Activated CD4-positive, alpha-beta T cell treated with anti-CD3 and anti-CD28 coated beads, Interleukin-2, amount 50 U/mL, for 16 hours (primary cell): ENCODE measurements at places on chromosomes 2 and 18.

DNA sequence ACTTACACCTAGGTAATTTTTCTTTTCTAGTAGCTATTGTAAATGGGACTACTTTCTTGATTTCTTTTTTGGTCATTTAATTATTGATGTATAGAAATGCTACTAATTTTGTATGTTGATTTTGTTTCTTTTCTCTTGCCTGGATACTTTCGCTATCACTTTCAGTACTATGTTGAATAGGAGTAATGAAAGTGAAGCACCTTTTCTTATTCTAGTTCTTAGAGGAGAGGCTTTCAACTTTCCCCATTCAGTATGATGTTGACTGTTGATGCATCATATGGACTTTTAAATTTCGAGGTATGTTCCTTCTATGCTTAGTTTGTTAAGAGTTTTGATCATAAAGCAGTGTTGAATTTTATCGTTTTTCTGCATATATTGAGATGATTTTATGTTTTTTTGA is 142.5 kb downstream of the CDH19 start:
- no peak for DNase-seq

DNA sequence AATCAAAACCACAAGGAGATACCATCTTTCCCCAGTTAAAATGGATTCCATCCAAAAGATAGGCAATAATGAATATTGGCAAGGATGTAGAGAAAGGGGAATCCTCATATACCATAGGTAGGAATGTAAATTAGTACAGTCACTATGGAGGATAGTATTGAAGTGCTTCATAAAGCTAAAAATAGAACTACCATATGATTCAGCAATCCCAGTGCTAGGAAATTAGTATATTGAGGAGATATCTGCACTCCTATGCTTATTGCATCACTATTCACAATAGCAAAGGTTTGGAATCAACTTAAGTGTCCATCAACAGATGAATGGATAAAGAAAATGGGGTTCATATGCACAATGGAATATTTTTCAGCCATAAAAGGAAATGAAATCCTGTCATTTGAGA is 251.2 kb downstream of the ZNF804A start:
- no peak for DNase-seq

DNA sequence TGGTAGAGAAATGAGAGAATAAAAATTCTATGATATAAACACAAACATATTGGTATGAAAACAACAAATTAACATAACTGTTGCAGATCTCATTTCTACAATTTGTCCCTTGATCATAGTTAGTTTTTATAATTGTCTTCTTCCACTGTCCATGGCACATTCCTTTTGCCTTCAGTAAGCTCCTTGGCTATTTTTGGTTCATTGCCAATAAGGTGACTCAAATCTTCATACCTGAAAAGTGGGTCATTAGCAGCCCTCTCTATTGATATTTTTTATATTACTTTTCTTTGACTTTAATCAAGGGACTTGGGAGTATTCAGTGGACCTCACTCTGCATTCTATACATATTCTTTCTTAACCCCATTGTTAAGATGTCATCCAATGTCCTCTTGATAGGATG is 552.9 kb downstream of the TDRD15 start:
- no peak for DNase-seq

DNA sequence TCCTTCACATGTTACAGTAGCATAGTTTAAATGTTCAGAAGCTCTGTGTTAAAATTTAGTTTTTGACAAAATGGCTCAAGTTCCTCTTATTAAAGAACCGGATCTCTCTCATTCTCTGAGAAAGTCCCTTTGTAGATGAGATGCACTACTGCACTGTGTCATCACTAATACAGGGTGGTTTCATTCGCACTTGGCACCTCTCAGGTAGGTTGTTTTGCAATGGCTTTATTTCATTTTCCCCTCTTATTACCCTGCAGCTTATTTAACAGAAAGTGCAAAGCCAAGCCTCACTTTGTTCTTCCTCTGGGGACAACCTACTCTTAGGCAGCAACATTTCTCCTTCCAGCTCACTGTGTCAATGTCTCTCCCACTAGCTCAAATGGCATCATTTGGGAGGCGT is 185.1 kb downstream of the DLGAP1 start:
- DNase-seq, result no peak

DNA sequence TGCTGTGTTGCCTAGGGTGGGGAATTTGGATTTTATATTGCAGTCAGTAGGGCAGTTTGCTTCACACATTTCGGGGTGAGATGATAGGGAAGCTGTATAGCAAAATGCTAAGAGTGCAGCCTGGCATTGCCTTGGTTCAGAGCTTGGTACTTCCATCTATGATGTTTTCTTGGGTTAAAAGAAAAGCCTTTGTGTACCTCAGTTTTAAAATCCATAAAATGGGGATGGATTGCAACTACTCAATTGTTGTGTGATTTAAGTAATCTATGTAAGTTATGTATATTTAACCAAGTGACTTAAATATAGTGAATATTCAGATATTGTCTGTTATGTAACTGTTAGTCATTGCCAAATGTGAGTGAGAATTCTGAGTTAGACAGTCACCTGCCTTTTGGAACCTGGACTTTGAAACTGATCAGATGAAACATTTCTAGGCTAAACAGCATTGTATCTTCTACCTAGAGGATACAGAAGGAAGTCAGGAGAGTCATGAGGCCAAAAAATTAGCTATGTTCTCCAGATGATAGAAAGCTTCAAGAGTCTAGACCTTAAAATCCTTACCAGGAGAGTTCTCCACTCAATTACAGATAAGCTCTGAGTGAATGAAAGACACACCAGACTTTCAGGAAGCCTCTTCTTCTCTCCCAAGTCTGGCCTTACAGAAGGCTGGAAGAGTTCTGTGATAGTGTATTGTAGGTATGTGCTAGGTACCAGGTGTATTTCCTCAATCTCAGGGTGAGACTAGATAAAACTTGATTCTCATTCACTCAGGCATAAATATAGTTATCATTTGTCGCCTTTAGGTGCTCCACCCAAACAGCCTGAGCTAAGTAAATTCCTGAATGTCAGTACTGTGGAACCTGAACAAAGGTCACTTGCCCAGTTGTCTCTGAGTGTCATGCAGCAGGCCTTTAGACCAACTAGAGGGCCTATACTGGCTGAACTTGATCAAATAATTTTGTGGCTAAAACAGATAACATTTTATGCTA is 7.5 kb downstream of the RIOK3 start:
- no peak for DNase-seq

- DNase-seq, result no peak
Observed at GRCh38 chr18:34848695-34849094, 138.6 kb downstream of the DTNA start.

DNA sequence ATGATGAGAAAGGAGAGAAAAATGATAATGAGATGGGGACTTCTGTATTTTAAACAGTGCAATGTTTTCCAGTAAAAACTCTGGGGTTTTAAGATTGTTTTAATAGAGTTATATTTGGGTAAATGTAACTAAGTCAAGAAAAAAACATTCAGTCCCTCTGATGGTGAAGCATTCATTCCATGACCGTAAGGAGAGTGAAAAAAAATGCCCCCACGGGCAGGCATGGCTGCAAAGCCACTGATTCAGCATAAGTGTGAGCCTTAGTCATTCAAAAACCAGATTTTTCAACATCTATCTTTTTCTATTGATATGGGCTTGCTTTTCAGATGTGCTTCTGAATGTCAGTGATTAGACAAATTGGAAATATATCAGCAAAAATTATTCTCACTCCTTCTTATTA is 957.8 kb downstream of the SLC4A3 start:
- DNase-seq, result no peak

DNA sequence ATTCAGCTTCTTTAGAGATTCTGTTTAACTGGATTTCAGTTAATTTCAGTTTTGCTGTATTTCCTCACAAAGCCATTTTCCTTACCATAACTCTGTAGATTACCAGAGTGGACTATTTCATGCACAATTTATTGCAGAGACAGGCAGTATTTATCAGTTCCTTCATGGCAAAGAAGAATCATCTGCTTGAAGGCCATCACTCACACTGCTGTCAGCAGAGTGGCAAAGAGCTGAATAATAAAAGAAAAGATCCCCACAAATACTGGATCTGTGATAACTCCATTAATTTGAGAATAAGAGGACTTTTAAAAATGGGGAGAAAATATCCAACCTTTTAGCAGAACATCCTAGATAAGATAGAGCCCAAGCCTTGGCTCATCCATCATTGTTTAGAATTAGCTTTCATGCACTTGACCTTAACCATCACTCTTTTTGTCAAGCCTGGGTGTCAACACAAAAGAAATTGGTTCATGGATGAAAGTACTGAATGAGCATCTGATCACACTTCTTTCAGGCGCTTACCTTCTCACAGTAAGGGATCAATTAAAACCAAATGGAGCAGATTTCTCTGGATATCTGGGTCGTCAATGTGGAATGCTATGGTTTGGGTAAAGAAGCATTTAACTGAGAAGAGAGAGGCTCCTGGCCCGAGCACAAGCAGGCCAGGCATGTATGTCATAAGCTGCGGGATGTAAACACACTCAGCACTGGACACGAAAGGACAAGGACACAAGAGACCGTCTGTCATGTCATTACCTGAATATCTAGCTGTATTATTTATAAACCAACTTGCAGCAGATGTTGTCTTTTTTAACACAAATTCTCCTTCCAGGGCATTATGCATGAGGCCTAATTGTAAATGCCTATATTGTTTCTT is 376.2 kb downstream of the ZNF521 start:
- DNase-seq, result no peak

- DNase-seq, result no peak
Observed at GRCh38 chr2:50018921-50019320, 864.6 kb upstream of the FSHR start.

- DNase-seq, result peak; percentile 44
Observed at GRCh38 chr2:20351555-20352229, 1.0 kb upstream of the PUM2 start.

GRCh38 chr2:11827547-11827946 is 81.1 kb downstream of the LPIN1 start:
- peak; percentile 56 for DNase-seq

- no peak for DNase-seq
Observed at GRCh38 chr2:82811946-82812345, 1647.1 kb downstream of the SUCLG1 start.

GRCh38 chr2:144510294-144510991 is 9.5 kb downstream of the ZEB2 start:
- peak; percentile 62 for DNase-seq

DNA sequence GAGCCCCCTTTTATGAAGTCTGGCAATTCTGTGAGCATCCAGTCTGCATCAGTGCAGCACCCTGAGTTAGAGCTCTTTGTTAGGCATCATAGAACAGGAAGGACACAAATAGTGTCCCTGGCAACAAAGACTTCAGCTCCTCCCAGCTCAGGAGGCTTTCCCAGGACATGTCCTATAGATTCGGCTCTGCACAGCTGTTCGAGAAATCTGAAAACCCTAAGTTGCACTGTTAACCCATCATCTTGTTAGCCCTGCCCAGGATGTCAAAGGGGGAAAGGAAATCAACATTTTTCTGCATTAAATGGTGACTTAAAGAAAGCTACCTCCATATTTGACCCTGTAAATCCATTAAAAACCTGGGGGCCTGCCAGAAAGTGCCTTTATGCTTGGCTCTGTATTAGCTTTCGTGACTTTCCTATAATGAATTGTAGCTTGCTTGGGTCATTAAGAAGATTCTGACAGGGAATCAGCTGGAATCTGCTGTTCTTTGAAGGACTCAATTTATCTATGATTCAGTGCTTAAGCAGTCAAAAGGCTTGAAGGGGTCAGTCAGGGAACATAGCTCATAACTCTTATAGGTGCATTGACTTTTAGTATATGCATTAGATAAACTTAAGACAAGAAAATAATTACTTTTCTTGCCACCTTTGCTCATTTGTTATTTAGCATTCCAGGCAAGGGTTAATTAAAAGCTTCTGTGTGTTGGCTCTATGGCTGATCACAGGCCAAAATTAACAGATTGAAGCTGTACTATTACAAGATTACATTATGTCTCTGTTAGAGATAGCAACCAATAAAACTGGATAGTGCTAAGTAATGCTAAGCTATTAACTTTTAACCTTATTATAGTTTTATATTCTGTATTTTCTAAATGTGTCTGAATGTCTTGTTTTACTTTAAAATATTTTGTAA is 20.6 kb downstream of the ERMN start:
- DNase-seq, result no peak

DNA sequence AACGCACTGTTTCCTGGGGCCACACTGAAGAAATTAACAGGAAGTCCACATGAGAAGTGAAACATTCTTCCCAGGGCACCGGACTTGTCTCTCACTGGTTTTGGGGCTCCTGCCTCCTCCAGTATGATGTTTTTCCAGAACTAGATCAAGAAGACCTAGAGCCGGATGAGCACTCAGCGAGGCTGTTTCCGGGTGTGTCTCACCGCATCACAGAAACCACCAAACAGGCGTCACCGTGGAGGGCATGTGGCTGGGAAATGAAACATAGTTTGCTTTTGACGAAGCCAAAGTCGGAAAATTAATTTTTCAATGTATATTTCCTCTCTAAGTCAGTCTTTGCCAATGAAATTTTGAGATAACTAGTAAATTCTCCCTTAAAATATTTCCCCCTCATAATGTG is 314.0 kb upstream of the SALL3 start:
- no peak for DNase-seq

DNA sequence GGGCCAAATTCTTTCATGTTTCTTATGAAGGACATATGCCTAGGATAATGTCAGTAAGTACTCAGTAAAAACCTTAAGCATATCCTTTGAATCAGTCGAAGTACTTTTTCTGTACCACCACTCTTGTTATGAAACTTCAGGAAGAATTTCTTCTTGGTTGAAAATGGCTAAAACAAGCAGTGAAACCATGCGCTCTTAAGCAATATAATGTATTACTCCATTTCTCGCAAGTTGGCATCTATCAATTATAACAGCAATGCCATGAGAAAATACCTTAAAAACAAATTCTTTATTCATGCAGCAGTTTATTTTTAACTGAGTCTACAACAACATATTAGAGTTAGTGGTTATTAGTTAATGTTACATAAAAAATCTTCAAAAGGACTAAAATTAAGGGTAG is 41.0 kb downstream of the SLC66A3 start:
- no peak for DNase-seq

DNA sequence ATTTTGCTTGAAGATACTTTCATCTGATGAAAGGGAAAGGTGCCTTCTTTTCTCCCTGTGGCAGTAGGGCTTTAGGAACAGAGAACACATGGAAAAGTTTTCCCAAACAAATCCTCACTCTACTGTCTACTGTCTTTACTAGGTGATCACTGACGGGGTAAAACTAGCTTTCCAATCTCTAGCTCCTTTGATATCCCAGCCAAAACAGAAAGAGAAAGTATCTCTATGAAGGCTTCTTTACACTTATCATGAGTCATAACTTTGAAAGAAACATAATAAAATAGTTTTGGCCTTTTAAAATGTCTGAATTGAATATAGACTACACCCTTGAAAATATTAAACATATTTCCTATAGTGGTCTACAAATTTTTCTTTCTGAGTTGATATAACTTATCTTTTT is 214.5 kb downstream of the DSEL start:
- DNase-seq, result no peak

DNA sequence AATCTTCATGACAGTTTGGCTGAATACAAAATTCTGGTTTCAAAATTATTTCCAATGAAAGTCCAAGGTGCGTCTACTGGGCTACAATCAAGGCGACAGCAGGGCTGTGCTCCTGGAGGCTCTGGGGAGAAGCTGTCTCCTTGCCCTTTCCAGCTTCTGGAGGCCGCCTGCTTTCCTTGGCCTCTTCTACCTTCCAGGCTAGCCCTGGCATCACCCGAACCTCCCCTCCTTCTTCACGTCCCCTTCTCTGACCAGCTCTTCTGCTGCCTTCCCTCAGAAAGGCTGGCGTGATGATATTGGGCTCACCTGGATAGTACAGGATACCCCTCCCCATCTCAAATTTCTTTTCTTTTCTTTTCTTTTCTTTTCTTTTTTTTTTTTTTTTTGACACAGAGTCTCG is 115.5 kb downstream of the KCNF1 start:
- DNase-seq, result no peak

- no peak for DNase-seq
Observed at GRCh38 chr2:152241948-152242729, 66.6 kb upstream of the STAM2 start.

GRCh38 chr2:99469394-99469793 is 20.4 kb downstream of the REV1 start:
- no peak for DNase-seq
